ENCODE measurements at places on chromosomes 7 and 10.

GRCh38 chr10:6642876-6643275 lies 62.8 kb upstream of the PRKCQ start:
- H3K4me1 ChIP-seq = no peaks in the 10 kb centered on the region
- no peak for DNase-seq
- no peak overlapping the region for H3K27ac ChIP-seq
- no peak overlapping the region for H3K4me3 ChIP-seq
- no peaks in the 10 kb centered on the region for H3K36me3 ChIP-seq

GRCh38 chr7:21448974-21449373 lies 21.1 kb downstream of the SP4 start:
- H3K27me3 ChIP-seq = no peaks in the 10 kb centered on the region
- peaks cover 3% of the 10 kb centered on the region for H3K36me3 ChIP-seq
- no peaks in the 10 kb centered on the region for H3K4me1 ChIP-seq

DNA sequence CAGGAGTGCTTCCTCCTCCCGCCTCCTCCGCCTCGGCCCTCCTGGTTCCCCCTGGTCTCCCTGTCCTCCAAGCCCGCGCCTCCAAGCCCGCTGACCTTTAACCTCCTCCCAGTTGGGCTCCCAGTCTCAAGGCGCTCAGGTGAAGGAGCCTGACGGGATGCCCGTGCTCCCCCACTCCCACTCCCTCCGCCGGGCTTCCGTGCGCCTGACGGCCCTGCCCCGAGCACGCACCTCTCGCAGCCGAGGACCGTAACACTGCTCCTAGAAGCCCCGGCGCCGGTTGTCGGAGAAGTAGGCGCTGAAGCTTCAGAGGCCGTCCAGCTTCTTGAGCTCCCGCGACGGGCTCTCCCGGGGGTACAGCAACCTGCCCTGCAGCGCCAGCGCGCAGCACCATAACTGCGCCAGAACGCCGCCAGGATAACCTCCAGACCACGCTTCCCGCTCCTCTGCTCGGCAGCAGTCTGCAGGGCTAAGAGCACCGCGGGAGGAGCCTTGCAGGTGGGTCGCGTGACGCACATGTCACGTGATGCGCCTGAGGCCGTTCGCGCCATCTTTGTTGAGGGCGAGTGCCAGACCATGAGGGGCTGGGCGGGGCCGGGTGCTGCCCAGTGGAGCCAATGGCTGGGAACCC lies 71.0 kb upstream of the ZNF479 start:
- H3K27ac ChIP-seq = no peak overlapping the region
- H3K27me3 ChIP-seq = no peaks in the 10 kb centered on the region
- no peak overlapping the region for H3K4me3 ChIP-seq

- H3K4me1 ChIP-seq = peaks cover 31% of the 10 kb centered on the region
- no peak overlapping the region for H3K4me3 ChIP-seq
- no peaks in the 10 kb centered on the region for H3K36me3 ChIP-seq
- no peaks in the 10 kb centered on the region for H3K27me3 ChIP-seq
These were observed 23.6 kb upstream of the PPIA start for GRCh38 chr7:44772867-44773266.

GRCh38 chr7:74633451-74633921 lies 24.0 kb upstream of the GTF2I start:
- H3K36me3 ChIP-seq = no peaks in the 10 kb centered on the region
- H3K4me1 ChIP-seq = peaks cover 22% of the 10 kb centered on the region

DNA sequence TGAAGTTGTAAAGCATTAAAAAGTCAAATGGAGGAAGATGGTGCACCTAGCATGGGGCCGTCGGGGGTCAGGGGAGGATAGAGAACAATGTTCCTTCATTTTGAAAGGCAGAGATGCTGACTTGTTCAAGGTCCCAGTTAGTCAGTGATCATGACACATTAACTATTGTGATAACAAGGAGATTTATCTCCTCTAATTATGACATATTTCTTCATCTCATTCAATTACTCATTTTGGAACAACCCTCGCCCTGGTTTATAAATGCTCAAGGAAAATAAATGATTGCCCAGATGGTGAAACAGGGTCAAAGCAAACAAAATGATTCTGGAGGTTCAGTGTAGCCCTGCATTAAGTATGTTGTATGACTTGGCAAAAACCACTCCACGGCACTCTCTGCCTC lies 106.2 kb downstream of the ITIH5 start:
- no peak overlapping the region for H3K4me3 ChIP-seq
- no peak for DNase-seq
- H3K27me3 ChIP-seq = no peaks in the 10 kb centered on the region

DNA sequence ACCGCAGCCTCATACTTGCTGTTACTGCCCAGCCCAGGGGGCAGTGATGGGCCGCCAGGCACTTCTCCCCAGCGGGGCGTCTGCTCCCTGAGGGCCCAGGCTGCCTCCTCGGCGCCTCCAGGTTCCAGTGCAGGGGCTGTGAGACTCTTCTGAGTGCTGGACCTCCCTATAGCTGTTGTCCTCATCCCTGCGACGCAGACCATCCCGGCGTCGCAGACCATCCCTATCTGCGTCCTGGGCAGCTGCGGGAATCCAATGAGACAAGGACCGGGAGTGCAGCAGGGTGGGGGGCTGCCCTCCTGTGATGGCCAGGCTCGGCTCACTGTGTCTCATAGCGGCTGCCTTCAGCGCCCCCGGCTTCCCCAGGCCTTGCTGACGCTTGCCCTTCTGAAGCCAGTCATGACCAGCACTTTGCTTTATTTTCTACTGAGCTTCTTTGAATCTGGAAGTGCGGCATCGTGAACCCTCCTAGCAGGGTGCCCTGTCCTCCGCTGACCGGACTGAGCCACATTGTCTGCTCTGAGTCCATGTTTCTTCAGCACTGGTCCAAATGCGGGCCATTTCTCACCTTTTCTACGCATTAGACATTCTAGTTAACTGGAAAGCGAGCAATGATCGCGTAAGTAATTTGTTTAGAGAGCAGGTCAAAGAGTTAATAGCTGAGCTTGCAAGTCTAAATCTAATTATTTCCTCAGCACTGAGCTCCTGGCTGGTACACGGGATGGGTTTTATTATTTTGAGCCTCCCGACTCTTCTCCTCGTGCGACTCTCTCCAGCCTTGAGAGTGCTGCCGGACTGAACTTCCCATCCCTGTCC lies 339.5 kb downstream of the WDR37 start:
- H3K36me3 ChIP-seq = no peaks in the 10 kb centered on the region
- no peak overlapping the region for H3K27ac ChIP-seq
- H3K4me3 ChIP-seq = no peak overlapping the region
- no peaks in the 10 kb centered on the region for H3K4me1 ChIP-seq
- no peaks in the 10 kb centered on the region for H3K27me3 ChIP-seq

All from vagina (tissue), 2 donors.